HAP-1 (cell line): ENCODE measurements at places on chromosomes 1 and 21.
A peak's percentile ranks its signal among the peaks of the same experiment; 100 is the strongest.

- DNase-seq: no peak
Measured at GRCh38 chr1:206892351-206892984, 4.8 kb upstream of the IL24 start.

DNA sequence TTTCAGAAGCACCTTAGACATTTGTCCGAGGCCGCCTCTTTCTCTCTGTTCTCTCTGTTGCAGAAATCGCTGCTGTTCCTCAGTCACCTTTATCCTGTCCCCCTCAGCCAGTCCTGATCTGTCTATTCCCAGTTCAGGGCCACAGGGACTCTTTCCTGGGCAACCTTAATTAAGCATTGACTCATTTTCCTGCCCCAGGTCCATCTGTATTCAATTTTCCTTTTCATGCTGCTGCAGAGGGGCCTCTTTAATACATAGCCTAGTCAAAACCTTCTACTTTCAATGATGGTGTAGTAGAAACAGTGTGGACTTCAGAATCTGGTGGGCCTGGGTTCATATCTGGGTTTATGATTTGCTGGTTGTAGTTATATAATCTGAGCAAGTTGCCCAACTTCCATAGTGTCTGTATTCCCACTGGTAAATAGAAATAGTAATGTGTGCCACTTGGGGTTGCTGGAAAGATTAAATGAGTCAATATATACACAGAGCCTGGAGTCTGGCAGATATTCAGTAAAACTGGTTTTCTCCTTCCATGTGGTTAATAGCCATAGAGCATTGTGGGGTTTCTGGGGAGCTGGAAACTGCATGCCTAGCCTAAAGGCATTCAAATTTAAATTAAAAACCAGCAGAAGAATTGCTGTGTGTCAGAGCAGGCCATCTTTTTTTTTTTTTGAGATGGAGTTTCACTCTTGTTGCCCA, 4.5 kb downstream of the TRAF5 start:
- no peak for DNase-seq

- DNase-seq: no peak
Measured at GRCh38 chr1:20081353-20081810, 11.4 kb downstream of the PLA2G5 start.

DNA sequence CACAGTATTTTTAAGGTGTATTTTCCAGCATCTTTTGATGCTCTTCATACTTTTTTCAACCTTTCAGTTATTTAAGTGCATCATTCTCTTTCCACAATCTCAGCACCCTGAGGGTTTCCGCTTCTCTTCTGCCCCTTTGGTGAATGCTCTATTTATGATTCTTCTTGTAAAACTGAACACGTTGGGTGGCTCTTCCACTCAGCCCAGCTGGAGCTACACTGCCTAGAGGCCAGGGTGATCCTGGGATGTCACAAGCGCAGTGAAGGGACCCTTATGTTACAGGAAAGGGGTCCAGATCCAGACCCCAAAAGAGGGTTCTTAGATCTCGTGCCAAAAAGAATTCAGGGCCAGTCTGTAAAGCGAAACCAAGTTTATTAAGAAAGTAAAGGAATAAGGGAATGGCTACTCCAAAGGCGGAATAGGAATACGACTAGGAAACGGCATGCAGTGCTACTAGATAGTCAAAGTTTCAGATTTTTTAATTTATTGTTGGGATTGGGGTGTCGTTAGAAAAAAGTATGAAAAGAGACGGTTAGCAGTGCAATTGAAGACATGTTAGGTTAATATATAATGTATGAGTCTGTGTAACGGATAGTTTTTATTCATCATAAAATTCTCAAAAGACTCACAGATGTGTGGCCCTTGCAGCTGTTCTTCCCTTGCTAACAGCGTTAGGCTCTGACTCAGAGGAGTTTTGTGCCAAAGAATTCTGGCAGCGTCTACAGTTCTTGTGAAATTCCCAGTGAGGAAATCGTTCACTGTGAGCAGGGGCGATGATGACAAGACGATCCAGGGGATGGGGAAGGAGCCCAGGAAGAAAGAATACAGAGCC, 14.4 kb upstream of the ERVH48-1 start:
- DNase-seq: no peak

- DNase-seq: peak; percentile 11
Measured at GRCh38 chr1:201374364-201374763, 3.1 kb downstream of the TNNT2 start.

DNA sequence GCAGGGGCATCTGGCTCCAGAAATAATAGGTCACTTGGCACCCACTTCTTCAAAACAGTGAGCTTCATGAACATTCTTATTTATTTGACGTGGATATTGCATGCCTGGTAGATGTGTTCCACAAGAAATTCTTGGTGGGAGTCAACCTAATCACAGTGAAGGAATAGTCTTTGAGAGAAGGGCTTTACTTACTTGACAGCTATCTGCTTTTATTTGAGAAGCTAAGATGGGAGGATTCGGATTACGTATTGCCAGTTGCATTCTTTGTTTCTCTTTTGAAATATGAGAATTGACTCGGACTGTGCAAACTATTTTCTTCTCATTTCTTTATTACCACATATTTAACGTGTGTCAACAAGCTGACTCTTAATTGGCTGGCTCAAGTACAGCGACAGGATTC, 117.2 kb downstream of the FASLG start:
- no peak for DNase-seq

GRCh38 chr1:210624722-210625121, 296.0 kb downstream of the HHAT start:
- DNase-seq: no peak

DNA sequence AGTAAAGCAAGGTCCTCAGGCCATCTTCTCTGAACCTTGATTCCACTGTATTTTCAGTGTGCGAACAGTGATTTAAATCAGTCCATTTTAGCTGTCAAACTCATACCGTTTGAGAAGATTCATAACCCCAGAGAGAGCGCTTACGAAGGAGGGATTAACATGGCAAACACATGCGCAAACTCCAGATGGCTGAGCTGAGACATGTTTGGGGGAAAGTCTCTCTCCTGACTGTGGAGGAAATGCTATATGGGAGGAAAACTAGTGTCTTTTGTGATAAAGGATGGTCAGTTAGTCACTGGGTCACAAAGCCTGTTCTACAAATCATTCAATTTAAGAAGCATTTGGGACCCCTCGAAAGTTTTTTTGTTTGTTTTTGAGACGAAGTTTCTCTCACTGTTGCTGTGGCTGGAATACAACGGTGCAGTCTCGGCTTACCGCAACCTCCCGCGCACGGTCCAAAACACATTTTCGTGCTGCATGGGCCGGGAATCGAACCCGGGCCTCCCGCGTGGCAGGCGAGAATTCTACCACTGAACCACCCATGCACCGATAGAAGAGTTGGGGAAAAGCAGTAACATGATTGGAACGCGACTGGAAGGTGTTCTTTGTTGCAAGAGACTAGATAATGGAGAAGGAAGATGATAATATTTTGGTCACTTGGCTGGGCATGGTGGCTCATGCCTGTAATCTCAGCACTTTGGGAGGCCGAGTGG, 58.4 kb upstream of the CXADR start:
- peak; percentile 97 for DNase-seq

DNA sequence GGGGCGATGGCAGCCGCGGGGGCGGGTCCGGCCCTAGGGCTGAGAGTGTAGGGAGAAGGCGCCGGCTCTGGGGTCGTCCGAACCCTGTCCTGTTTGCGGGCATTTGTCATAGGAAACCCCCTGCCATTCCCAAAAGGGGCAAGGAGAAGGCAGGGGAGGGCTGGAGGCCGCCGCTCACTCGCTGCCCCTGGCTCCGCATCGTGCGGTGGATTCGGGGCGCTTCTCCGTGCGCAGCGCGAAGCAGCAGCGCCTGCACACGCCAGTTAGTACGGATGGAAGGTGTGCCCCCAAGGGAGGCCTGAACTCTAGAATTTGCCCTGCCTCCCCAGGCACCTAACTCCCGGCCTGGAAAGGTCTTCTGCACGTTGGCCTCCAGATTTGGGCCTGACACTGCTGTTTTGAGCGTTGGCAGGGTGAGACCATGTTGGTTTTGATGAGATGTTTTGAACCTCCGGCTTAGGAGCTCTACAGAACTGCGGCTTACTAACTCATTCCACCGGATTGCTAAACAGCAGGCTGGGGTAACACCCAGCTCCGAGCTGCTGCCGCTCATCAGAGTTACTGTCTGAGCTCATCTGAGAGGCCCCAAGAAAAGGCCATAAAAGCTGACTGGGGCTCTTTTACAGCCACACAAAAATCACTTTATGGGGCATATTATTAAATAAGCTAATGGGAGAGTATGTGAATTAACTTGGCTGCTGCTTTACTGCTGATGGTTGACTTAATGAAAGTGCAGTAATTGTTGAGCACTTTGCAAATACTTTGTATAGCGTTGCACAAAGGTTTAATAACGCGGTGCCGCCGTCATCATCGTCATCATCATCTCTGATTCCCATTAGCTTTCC, 987 bp downstream of the GPR137B start:
- DNase-seq: peak; percentile 27

- DNase-seq: no peak
Measured at GRCh38 chr1:95467036-95467435, 233.0 kb downstream of the RWDD3 start.

DNA sequence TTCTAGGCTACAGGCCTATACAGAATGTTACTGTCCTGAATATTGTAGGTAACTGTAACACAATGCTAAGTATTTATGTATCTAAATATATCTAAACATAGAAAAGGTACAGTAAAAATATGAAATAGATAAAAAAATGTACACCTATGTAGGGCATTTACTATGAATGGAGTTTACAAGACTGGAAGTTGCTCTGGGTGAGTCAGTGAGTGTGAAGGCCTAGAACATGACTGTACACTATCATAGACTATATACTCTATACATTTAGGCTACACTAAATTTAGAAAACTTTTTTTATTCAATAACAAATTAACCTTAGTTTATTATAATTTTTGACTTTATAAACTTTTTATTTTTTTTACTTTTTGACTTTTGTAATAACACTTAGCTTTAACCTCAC, 136.9 kb downstream of the DUSP10 start:
- no peak for DNase-seq

GRCh38 chr21:26732432-26733221, 112.6 kb downstream of the ADAMTS1 start:
- peak; percentile 32 for DNase-seq

DNA sequence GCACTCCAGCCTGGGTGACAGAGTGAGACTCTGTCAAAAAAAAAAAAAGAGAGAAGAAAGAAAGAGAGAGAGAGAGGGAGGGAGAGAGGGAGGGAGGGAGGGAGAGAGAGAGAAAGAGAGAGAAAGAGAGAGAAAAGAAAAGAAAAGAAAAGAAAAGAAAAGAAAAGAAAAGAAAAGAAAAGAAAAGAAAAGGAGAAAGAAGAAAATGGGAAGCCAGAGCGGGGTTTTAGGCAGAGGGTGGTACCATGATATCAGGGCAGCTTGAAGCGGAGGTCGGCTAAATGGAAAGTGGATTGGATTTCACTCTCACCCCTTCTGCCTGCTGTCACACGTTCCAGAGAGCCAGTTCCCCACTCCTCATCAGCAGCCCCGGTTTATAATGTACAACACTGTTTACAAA, 1.9 kb downstream of the TMCO4 start:
- no peak for DNase-seq

DNA sequence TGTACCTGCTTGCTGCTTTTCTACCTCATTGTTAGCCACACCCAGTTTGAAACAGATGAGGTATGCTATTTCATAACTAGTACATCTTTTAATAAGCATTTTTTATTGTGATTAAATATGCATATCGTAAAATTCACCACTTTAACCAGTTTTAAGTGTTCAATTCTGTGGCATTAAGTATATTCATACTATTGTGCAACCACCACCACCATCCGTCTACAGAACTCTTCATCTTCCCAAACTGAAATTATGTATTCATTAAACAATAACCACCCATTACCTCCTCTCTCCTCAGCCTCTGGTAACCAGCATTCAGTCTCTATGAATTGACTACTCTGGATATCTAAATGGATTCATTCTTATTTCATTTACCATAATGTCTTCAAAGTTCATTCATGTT, 20.1 kb downstream of the DR1 start:
- no peak for DNase-seq

DNA sequence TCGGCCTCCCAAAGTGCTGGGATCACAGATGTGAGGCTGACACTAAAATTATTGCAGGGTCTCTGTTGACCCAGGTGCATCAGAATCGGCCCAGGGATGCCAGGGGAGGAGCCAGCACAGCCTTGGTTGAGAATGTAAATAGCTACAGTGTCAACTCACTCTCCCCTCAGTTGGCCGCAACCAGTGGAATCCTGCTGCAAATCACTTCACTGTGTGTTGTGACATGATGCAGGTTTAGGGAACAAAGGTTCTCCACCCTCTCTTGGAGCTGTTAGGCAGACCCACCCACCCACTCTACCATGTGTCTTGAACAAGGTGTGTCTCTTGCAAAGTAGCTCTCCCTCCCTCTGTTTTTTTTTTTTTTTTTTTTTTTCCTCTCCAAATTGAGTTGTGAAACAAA, 60.5 kb upstream of the SOD1 start:
- no peak for DNase-seq

DNA sequence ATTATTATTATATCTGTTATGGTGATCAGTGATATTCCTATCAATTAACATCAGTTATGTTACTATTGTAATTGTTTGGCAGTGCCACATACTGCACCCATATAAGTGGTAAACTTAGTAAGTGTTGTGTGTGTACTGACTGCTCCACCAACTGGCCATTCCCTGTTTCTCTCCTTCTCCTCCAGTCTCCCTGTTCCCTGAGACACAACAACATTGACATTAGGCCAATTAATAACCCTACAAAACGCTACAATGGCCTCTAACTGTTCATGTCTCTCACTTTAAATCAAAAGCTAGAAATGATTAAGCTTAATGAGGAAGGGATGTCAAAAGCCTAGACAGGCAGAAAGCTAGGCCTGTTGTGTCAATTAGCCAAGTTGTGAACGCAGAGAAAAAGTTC, 6.6 kb upstream of the THRAP3 start:
- DNase-seq: no peak

DNA sequence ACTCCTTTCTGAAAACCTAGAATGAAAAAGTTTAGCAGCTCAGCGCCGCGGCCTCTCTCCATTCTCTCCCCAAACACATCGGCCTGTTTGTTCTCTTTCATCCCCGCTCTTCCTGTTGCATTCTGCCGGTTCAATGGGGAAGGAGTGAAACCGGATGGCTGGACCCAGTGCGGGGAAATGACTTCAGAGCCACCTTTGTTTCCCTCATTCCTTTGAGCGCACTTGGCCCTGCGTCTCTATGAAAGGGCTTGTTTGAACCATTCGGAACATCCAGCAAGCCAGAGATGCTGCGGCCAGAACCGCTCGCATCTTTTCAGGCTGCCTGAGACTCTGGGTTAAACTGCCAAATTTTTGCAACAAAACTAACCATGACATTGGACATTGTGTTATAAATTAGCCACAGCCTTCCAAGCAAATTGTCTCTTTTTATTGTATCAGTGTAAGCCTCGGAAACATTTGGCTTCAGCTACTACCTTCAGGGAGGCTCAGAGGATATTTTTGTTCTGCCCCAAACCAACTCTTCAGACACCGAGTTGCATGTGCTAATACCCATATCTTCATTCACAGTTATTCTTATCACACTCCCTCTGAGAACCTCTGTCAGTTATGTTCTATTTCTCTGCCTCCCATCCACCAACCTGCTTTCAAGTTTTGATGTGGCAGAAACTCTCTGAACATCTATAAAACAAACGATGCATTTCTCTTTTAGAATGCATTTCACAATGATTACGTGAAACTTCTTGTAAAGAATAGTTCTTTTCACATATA, 5.1 kb upstream of the OLIG1 start:
- no peak for DNase-seq
